ENCODE measurements at places on chromosomes 2 and 18.

DNA sequence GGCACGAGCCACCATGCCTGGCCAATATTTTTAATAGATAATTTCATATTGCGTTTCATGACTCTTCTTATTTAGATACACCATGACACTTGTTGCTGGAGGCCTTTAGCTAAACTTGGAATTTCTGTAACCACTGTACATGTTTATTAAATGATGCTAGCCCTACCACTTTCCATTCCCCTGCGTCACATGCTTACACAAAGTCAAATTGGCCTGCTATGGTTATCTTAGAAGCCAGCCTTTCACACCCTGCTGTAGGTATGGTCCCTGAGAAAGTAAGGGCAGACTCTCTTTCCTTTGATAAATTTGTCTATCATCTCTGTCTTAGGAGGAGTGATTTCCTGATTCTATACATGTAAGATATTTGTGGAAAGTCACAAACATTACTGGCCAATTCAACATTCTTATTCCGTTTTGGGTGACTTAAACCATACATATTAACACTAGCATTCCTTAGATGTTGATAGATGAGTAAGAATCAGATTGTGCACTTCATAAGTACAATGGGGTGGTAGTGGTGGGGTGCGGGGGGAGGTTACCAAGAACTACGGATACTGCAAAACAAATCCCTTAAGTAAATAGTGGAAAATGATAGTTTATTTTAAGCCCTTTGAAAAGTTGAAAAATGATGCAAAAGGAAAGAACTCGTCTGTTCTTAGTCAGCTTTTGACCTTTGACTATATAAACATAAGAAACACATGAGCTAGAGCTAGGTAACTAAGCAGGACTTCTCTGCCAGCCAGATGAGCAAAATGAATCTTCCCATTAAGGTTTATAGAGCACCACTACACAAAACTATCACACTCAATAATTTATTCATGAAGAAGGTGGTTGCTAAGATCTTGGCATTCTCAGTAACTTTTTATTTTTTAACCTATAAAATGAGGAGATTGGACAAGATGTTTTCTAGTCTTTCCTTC, 7.9 kb upstream of the NDUFV2 start:
- DNase-seq = no peak

DNA sequence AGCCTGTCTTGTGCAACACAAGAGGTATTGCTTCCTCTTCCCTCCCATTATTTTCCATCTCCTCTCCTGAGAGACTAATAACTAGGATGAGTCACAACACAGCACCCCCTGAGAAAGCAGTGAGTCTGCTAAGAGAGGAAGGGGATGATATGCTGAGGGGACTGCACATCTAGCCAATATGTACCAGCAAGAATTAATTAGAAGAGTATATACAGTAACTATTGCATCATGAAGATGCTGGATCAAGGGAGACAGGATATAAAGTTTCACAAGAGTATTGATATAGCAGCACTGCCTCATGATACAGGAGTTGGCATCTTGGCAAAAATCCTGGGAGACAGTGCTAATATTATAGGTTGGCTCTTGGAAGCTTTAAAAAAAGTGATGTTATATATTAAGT, 289.9 kb upstream of the RBMS1 start:
- no peak for DNase-seq

DNA sequence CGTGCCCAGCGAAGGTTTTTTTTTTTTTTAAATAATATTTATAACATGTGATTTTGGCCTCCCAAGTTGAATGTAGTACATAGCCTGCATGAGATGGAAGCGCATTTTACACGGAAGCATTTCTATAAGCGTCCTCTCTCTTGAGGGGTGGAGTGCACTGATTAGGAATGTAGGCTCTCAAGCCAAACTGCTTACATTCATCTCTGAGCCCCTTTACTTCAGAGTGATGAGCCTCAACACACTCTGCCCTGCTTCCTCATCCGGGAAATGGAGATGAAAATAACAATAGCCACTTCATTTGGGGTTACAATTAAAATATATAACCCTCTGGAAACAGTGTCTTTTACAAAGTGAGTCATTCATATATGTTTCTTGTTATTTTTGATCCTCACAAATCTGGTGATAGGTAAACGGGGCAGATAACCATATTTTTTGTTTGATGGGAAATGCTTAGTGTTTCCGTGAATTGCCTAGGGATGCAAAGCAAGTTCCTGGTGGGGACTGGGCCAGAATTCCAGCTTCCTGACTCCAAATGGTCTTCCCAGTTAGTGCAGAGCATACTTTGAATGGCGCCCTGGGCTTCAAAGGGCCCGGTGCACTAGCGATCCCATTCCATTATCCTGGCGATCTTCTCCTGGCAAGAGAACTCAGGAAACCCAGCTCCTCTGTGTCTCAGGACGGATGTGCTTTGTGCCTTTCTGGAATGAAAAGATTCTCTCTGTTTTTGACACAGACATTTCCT, 124.3 kb downstream of the PIEZO2 start:
- no peak for DNase-seq

DNA sequence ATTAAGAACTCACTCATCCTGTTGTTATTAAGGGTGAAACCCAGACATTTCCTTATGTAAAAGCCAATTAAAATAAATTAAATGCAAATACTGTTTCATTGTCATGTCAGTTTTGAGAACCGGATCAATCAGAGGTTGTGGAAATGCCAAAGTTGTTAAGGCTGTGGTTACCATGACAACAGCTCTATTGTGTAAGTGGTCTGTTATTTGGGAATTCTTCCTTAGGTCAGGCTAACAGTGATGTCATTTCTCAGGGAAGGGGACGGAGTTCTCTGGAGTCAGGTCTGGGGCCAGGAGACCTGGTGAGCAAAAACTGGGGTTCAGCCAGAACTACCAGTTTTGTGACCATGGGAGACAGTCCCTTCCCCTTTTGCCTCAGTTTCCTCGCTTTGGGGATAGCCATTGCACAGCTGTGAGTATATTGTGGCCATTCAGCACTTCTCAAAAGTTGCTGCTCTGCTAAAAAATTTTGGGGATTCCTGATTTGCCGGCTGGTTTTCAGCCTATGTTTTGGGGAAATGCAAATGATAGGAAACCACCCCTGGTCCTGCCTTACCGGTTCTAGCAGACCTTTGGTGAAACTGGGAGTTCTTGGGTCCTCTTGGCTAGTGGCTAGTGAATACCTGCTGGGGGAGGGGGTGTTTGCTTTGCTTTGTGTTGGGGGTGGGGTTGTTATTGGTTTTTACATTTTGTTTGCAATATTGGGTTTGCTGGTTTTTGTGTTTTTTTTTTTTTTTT, 21.6 kb downstream of the HPCAL1 start:
- DNase-seq = no peak

DNA sequence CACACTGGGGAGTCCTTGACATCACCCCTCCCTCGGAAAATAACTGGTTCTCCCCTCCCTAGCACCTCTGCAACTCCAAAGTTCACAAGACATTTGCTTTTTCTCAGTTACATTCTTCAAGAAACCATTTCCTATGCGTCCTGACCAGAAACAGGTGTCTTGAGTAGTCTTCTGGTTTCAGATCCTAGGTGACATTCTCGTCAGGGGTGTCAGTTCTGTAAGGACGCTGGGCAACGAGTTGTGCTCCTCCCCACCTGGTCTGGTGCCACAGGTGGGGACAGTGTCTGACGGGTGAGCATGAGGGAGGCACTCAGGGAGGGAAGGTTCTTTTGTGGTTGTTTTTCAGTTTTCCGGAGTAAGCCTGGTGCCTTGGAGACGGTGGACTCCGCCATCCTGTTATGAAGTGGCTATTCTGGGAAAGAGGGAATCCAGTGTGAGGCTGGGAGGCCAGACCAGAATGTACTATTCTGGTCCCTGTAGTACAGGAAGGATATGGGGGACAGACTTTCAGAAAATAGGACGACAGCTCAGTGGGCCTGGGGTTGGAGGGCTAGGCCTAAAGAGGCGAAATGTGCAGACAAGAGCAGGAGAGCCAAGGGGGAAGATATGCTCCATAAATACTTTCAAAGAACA, 50.6 kb downstream of the EPAS1 start:
- DNase-seq = no peak

DNA sequence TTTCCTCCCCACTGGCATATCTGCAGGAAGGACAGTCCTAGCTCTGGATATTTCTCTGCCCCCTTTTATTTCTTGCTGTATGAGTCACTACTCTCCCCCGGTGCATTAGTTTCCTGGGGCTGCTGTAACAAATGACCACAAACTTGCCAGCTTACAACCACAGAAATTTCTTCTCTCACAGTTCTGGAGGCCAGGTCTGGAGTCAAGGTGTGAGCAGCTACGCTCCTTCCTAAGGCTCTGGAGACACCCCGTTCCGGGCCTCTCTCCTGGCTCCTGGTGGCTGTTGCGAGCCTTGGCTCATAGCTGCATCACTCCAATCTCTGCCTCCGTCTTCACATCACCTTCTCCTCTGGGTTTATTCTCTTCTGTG, 34.1 kb downstream of the PTPRM start:
- no peak for DNase-seq

DNA sequence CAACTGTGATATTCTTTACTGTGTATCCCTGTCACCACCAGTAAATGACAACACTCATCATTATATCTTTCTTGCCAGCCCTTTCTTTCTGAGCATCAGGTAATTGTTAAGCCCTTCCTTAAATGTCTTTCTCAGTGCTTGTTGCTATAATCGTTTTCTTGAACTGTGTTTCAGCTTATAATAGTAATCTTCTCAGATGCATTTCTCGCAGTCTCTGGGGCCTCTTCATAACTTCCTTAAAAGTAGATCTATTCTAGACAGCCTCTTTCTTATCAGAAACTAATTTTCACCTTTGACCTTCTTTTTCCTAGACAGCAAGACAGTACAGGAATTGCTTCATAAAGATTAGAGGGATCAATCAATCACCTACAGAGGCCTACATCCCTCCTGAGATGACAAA, 648.1 kb downstream of the CPS1 start:
- DNase-seq = no peak
